ENCODE measurements at places on chromosomes 3 and 15.

- no peak for DNase-seq
These were observed 30.5 kb downstream of the RFTN1 start for GRCh38 chr3:16482770-16483531.

- no peak for DNase-seq
These were observed 35.3 kb downstream of the FSIP1 start for GRCh38 chr15:39747326-39747725.

GRCh38 chr3:196886144-196886543 lies 18.4 kb downstream of the SENP5 start:
- no peak for DNase-seq

DNA sequence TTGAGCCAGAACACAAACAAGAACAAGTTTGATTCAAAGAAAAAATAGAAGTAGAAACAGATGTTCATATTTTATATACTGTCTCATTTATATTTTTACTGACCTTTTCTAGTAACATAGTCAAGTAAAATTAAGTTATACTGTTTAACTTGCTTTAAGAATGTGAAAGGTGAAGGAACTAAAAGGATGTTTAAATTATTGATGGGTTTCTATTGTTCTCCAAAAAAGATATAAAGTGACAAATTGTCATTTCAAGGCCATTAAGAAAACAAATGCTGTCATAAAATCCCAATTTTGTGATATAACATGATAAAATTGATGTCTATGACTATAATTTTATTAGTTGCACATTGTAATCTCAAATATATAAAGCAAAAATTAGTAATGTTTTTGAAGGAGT lies 7.3 kb downstream of the GPR149 start:
- no peak for DNase-seq

DNA sequence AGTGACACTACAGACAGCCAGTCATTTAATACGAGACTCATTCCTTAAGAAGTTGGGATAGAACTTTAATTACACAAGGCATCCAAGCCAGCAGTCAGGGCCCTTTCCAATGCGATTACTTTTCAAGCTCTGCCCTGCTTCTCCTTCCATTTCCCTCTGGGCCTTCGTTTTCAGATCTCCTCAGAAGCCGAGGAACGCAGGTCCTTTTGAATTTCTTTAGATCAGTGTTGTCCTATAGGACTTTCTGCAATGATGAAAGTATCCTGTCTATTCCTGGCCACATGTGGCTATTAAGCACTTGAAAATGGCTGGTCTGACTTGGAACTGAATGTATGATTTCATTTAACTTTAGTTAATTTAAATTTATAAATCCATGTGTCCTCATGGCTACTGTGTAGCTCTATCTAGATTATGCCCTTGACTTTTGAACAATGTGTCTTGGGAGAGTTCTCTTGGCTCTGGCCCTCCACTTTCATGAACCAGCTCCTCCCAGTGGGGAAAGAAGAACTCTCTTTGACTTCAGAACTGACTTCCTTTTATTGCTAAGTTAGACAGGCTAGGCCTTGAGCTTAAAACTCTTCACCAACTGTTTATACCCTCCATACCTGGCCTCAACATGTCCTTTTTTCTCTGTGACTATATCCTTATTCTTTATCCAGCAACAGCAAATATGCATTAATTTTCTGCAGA lies 22.6 kb downstream of the TGFBR2 start:
- DNase-seq: no peak

DNA sequence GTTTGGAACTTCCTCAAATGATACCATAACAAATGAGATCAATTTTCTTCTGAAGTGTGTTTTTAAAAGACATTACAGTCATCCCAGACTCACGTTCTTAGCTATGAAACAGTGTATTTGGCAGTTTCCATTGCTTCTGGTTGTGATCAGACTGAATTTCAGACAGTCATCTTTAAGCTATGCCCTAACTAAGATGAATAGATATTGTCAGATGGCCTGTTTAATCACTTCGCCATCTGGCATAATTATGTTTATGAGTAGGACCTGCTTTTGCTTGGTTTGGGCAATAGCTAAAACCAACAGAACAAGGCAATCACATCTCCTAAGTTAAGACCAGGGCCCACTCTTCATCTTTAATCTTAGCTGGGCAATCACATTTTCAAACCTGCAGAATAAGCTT lies 313.1 kb downstream of the SV2B start:
- DNase-seq: no peak

DNA sequence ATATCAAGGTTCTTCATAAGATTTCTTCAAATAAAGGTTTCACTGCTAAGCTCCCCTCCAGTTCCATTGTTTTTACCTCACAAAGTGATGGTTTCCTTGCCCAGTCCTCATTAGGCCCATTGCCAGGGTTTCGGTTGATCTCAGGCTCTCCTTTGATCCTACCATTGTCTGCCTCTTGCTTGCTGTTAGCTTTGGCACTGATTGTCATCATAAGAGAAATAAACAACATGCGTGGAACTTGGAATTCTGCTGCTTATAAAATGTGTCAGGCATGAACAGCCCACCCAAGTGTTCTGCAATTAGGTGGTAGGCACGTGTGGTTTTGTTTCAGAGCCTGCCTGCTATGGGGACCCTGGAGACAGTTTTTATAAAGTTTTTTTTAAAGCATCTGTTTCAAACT lies 107.6 kb upstream of the BFSP2 start:
- DNase-seq: peak; percentile 11

- DNase-seq: no peak
These were observed 973 bp upstream of the ITPKA start for GRCh38 chr15:41492597-41493204.

DNA sequence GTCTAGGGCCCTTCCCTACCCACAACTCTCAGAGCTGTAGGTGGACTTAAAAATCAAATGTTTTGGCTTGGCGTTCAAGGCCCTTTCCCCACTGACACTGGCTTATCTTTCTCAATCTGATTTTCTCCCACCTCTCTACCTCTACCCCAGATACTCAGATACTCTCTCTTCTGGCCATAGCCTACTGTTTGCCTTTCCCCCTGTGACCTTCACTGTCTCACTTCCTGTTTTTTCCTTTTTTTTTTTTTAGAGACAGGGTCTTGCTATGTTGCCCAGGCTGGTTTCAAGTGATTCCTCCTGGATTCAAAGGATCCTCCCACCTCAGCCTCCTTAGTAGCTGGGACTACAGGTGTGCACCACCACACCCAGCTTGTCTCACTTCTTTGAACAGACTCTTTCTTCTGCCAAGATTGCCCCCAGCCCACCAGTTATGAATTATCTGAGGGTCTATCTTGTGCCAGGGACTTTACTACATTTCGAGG lies 4.6 kb downstream of the CHRNB4 start:
- DNase-seq: no peak

GRCh38 chr15:34654625-34655024 lies 71.2 kb upstream of the GOLGA8B start:
- DNase-seq: no peak

- no peak for DNase-seq
These were observed 9.1 kb upstream of the OXTR start for GRCh38 chr3:8778475-8778874.

- DNase-seq: no peak
These were observed 5.2 kb upstream of the ATP13A3 start for GRCh38 chr3:194492001-194492400.

- peak; percentile 56 for DNase-seq
These were observed 30.7 kb upstream of the WDR49 start for GRCh38 chr3:167684388-167684993.

DNA sequence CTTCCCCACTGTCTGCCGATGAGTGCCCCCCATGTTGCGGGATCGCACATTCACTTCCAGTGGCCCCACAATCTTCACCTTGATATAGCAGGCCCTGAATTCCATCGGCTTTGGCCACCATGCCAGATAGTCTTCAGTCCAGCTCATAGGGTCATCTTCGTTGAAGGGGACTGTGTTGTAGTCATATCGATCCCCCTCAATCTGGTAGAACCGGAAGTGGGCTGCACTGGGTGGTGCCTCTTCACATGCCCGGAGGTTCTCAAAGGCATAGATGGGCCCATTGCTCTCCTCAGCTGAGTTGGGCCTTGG lies 12.1 kb upstream of the CLPX start:
- DNase-seq: no peak

GRCh38 chr3:150035910-150036612 lies 65.4 kb upstream of the PFN2 start:
- DNase-seq: peak; percentile 20

- DNase-seq: no peak
These were observed 81.6 kb downstream of the SSR3 start for GRCh38 chr3:156473341-156473740.

DNA sequence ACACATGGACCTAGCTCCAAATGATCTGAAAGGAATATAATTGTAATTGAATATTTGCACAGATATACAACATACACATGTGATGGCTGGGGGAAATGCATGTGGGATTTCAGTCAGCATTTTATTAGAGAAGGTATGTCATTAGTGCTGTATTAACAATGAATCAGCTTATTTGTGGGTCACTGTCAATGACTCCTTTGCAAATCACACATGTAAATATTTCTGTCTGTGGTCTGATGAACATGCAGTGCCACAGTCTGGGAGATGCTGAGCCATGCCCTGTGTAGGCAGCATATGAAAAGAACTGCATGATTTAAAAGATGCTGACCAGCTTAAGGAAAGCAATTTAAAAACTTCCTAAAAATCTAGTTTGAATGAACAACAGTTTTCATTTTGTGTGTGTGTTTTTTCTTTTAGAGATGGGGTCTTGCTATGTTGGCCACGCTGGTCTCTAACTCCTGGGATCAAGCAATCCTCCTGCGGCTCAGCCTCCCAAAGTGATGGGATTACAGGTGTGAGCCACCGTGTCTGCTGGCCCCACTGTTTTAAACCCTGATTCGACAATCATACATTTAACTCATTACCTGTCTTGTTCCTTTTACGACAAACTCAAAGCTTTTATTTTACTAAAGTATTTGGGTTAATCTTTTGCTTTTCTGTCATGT lies 803 bp upstream of the B3GNT5 start:
- DNase-seq: no peak

DNA sequence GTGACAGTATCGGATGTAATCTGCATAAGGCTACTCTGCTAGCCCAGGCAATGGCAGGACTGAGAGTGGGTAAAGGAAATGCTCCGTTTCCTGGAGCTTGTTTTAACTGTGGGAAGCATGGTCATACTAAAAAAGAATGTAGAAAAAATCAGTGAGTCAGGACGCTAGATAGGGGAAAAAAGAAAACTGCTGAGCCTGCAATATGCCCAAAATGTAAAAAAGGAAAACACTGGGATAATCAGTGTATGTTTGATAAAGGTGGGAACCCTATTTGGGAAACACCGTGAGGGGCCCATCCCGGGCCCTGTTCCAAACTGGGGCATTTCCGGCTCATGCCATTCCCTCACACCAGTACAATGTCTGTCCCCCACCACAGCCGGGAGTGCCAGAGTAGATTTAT lies 775.8 kb downstream of the ZPLD1 start:
- DNase-seq: no peak

DNA sequence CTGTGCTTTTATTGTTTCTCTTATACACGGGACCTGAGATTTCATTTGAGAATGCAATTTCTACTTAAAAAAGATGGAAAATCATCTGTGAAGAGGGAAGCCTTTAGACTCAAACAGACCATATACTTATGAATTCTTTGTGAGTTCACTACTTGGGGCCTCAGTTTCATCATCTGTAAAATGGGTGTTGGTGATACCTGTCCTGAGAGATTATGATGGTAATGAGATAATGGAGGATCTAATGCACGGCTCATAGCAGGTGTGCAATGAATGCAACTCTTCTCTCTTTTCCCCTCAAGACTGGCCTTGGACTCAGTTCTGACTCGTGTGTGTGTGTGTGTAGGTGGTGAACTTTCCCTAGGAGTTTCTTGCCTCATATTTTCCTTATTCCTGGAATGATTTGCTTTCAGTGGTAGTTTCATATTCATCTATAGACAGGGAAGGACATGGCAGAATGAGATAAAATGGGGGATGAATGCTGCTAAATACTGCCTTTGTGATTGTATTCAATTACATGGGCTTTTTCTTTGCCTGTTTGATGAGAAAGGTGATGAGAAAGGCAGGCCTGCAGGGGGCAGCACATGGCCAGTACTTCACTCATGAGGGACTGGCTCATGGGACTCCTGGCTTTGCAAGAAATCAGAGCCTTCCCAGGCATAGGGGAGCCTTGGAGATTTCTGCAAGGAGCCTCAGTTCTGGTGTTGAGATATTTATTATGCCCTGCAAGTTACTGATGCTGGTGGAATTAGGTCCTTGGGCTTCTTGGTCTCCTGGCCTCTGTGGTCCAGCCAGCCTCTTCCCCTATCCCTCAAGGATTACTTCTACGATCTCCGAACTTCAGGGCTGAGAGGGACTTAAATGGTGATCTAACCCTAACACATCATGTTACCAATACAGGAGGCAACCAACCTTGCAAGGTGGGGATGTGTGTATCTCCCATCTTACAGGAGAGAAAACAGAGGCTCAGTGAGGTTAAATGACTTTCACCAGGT lies 70.7 kb downstream of the RPLP1 start:
- DNase-seq: peak; percentile 80

DNA sequence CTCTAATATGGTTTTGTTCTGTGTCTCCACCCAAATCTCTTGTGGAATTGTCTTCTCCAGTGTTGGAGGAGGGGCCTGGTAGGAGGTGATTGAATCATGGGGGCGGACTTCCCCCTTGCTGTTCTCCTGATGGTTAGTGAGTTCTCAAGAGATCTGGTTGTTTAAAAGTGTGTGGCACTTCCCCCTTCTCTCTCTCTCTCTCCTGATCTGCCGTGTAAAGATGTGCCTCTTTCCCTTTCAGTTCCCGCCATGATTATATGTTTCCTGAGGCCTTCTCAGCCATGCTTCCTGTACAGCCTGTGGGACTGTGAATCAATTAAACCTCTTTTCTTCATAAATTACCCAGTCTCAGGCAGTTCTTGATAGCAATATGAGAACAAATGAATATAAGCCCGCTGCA lies 33.1 kb downstream of the RETNLB start:
- no peak for DNase-seq

DNA sequence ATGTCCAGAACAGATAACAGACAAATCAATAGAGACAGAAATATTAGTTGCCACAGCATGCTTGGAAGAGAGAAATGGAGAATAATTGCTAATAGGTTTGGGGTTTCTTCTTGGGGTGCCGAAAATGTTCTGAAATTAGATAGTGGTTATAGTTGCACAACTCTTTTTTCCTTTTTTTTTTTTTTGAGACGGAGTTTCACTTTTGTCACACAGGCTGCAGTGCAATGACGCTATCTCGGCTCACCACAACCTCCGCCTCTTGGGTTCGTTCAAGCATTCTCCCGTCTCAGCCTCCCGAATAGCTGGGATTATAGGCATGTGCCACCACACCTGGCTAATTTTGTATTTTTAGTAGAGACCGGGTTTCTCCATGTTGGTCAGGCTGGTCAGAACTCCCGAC lies 163.3 kb downstream of the PLCH1 start:
- no peak for DNase-seq

- peak; percentile 50 for DNase-seq
These were observed 173.8 kb upstream of the THBS1 start for GRCh38 chr15:39407116-39407515.

DNA sequence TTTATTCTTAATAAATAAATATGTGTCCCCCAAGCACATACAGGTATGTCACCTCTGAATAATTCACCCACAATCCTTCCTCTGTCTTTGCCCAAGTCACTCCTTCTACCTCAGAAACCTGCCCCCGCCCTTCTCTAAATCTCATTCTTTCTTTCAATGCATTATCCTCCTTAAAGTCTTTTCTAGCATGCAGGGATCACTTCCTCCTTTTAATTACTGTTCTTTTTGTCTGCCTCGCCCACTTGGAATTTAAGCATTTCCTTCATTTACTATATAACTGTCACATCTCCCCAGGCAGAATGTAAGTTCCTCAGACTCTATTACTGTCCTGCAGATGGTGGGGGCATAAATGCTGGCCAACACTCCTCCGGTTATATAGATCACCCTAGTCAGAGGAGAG lies 7.8 kb downstream of the CCDC80 start:
- no peak for DNase-seq

GRCh38 chr3:49657208-49657915 lies 16.8 kb upstream of the APEH start:
- DNase-seq: no peak

All from muscle of back (tissue), 13 donors.